Adrenal gland (tissue), 19 donors: ENCODE measurements at places on chromosomes 4 and X.

GRCh38 chrX:71053217-71053621 is 14.9 kb downstream of the SNX12 start:
- DNase-seq: peak; percentile 15

GRCh38 chrX:24037729-24038128 is 10.7 kb upstream of the KLHL15 start:
- no peak for DNase-seq

DNA sequence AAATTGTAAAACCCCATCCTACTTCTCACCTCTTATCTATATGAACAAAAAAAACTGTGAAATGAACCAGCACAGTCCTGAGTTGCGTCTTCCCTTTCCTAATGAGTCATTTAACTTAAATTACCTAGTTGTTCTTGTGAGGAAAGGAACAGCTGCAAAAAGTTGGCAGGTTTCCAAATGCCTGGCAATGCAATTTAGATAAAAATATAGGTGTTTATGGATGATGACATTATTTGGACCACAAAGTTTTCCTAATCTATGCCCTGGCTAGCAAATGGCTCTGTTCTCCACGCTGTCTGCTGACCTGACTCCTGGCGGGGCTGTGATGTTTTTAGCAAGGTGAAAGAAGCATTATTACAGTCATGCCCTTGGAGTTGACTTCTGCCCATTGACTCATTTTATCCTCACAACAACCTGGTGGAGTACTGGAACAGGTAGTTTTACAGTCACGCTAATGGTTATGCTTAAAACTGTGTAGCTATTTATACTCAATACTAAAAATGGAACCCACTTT is 29.8 kb upstream of the RELL1 start:
- DNase-seq: no peak

GRCh38 chr4:123046096-123046495 is 123.7 kb upstream of the NUDT6 start:
- no peak for DNase-seq

- DNase-seq: no peak
These were observed 1.1 kb upstream of the CHST7 start for GRCh38 chrX:46572340-46572936.

DNA sequence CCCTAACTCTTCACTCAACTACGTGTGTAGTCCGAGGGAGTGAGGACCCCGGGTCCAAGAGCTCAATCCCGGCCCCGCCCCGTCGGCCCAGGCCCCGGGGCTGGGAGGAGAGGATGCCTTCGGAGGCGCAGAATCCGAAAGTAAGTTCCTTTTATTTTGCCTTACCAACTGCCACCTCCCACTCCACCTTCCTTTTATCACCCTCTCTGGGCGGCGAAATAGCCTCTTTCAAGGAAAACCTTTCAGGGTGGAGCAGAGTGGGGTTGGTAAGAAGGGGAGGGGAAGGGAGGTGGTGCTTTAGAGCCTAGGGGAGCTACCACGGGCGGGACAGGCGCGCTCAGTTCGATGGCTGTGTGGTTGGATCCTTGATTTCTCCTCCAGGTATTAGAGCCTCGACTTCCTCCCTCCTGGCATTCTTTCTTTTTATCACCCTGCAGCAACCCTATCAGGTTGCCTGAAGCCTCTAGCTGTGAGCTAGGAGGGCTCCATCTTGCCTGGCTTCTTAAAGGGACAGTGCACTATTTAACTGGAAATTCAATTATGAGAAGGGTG is 191.2 kb downstream of the RRAGB start:
- DNase-seq: no peak

DNA sequence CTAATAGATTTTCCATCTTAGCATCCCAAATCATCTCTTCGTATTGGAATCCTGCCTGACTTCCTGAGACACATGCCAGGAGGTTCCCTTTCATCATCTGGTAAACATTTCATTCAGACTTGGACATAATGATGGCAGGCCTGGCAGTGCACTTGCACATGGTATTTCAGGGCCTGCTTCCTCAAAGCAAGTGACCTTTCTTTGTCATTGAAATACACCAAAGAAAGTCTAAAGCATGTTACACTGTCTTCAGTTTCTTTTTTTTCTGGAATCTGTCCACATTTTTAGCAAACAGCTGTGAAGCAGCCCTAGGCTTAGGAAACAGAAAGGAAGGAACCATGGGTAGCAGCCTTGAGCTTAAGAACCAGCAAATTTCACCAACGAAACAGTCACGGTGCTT is 205.9 kb upstream of the VCX start:
- DNase-seq: no peak

DNA sequence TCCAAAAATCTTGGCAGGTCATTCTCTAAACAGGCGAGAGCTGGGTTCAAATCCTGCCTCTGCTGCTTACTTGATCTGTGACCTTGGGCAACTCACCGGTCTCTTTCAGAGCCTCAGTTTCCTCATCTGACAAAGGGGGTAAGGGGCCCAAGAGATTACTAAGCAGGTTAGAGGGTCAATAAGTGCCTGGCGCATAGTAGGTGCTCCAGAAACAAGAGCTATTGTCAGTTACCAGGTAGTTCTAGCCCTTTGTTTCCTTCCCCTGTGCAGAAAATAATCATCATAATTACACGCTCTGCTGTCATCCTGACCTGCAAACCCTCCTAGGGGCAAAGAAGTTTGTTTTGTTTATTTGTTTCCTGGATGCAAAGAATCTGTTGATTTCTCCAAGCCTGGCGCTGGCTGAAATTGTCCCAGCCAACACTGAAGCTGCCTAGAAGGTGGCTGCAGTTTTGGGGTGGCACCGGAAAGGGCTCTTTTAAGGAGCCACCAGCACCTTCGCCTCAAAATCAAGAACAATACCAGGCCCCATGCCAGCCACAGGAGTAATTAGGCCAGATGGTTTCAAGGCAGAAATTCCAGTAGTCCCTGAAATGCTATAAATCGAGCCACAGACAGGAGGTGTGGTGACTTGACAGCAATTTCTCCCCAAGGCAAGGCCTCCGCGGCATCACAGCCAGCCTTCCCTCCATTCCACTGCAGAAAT is 10.2 kb upstream of the KIAA0232 start:
- peak; percentile 41 for DNase-seq

GRCh38 chrX:83345298-83345697 is 162.8 kb upstream of the POU3F4 start:
- no peak for DNase-seq

GRCh38 chrX:3348191-3348590 is 1.7 kb upstream of the MXRA5 start:
- DNase-seq: no peak

DNA sequence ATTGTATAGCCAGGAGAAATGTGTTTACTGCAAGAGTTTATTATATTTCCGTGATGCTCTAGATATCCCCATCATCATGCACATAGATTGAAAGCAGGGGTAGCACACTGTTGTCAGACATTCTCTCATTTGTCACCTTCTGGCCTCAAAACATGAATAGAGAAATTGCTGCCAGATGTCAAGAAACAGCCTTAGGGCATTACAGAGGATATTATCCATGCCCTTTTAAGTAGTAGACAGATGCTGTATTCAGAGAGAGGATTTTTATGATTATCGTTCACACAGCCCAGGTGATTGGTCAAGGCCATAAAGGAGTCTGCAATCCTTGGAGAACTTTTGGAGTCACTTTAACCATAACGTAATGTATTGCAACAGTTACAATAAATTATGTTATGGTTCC is 1961.5 kb upstream of the TENM3 start:
- DNase-seq: no peak

GRCh38 chr4:98387345-98388026 is 126.3 kb downstream of the RAP1GDS1 start:
- DNase-seq: no peak

- DNase-seq: no peak
These were observed 40.1 kb downstream of the APLN start for GRCh38 chrX:129614481-129615255.

- DNase-seq: no peak
These were observed 112.8 kb upstream of the EOLA2 start for GRCh38 chrX:150051096-150051495.

GRCh38 chr4:40617872-40618271 is 11.8 kb downstream of the RBM47 start:
- no peak for DNase-seq

DNA sequence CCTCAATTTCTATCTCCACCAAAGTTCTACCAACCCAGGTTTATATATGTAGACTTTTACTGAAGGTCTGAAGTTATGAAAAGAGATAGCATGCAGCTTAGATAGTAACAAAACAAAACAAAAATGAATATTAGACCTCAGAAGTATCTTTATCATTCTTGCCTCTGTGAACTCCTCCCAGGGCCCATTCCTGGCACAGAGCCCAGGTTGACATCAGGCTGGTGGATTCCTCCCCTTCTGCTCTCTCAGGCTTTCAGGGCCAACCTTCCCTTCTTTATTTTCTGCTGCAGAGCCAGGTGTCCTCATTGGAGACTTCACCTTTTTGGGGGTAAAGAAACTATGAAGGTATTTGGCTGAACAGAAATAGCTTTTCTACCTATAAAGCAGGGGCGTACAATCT is 112.8 kb upstream of the PITX2 start:
- peak; percentile 1 for DNase-seq

GRCh38 chr4:155903453-155903852 is at the start of gene TDO2:
Gene TDO2 (plus strand): TSS chr4:155903696. CDS start chr4:155903759, 63 bp downstream.
- no peak for DNase-seq

DNA sequence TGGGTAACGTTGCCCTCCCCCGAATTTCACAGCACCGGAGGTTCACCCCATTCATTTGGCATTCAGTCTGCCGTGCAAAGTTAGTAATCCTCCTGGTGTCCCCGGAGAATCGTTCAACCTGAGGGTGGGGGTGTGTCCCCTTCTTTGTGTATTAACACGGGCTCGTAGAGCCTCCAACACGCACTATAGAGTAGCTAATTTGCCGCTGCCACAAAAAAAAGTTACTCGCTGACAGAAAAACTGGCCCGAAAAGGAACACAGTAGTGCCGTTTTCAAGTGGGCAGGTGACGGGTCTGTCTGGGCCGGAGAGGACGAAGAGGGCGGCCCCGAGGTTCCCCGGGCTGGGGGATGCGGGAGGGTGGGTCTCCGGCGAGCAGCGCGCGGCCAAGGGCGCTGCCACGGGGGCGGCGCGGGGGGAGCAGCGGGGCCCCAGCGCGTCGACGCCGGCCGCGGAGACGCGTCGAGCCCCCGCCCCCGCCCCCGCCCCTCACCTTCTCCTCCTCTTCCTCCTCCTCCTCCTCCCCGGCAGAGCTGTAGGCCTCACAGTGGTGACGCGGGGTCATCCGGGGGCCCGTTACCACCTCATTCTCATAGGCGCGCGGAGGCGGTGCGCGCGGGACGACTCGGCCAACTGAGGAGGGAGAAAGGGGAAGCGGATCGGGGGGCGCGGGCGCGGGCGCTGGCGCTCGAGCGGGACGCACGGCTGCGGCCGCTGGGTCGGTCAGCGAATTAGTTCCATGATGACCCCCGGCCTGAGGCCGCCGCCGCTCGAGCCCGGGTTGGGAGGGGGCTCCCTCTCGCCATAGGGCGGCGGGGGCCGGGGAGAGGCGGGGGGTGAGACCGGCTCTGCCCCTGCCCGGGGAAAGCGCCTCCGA is 571 bp downstream of the CCNI start:
- DNase-seq: peak; percentile 80
